Activated CD8-positive, alpha-beta memory T cell treated with anti-CD3 and anti-CD28 coated beads for 48 hours (primary cell): ENCODE measurements at places on chromosomes 2 and 18.

- no peak for DNase-seq
These were observed 29.3 kb downstream of the DDX1 start for GRCh38 chr2:15620857-15621471.

- DNase-seq: no peak
These were observed 22.4 kb upstream of the CCBE1 start for GRCh38 chr18:59719544-59720181.

DNA sequence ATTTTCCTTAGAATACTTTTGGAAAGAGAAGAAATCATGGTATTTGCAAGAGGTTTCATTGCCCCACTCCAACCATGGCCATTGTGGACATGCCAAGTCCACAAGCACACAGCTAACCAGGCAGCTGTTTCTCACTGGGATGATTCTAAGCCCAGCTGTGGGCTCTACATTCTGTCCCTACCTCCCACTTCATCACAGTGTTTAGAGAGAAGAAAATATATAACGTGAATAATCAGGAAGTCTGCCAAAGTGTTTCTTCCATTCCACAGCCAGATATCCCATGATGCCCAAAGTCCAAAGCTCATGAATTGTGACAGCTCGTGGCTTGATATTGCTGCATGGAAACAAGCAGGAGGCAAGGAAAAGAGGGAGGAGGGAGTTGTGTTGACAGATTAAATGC, 433.7 kb upstream of the GYPC start:
- DNase-seq: no peak

GRCh38 chr2:10301941-10302478, 694 bp upstream of the HPCAL1 start:
- DNase-seq: no peak

GRCh38 chr18:44098551-44099098, 582.1 kb upstream of the SETBP1 start:
- no peak for DNase-seq

GRCh38 chr2:158460632-158461297, 4.0 kb downstream of the PKP4 start:
- no peak for DNase-seq

- no peak for DNase-seq
These were observed 17.6 kb downstream of the MYL12B start for GRCh38 chr18:3279201-3280185.

GRCh38 chr18:33820517-33821371, 242.7 kb downstream of the ASXL3 start:
- DNase-seq: no peak

GRCh38 chr2:106111882-106112571, 82.1 kb downstream of the UXS1 start:
- DNase-seq: no peak

DNA sequence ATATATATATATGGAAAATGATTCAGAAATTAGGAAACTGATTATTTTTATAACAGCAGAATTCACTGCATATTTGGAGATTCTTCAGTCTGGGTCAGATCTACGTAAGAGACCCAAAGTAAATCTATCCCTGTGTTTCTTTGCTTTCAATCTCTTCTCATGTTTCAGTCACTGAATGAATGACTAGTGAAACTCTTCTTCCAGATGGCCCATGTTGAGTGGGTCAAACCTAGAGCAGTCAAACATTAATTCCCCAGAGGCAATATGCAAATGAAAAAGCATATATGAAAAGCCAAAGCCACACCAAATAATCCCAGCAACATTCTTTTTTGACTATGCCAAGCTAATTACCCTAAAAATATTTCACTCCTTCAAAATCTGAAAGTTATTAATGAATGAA, 317.3 kb downstream of the RBM43 start:
- no peak for DNase-seq

- no peak for DNase-seq
These were observed 60.8 kb upstream of the FAM136A start for GRCh38 chr2:70362661-70363060.

- DNase-seq: no peak
These were observed 12.3 kb upstream of the CIB4 start for GRCh38 chr2:26653207-26654060.

DNA sequence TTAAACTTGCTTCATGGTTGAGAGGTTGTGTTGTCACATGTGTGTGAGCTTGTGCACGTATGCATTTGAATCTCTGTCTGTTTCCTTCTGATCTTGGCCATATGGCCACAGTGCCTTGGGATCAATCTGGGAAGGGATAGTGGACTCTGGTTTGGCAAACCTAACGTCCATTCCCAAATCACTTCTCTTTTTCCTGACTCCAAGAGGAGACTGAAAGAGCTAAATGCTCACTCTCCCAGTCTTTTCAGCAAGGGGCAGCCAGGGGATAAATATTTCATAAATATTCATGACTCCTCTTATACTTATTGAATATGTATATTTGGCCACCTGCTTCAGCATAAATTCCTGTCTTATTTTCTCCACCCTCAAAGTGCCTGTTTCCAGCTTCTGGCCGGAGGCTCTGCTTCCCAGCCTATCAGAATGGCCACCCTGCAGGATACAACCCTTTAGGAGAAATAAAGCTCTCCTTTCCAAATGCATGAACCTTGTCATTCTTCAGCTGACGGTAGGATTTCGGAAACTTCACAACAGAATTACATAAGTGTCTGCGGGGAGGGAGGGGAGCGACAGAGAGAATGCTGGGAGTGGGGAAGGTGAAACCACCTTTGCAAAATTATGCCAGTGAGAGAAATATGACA, 112.2 kb upstream of the COPS8 start:
- no peak for DNase-seq

DNA sequence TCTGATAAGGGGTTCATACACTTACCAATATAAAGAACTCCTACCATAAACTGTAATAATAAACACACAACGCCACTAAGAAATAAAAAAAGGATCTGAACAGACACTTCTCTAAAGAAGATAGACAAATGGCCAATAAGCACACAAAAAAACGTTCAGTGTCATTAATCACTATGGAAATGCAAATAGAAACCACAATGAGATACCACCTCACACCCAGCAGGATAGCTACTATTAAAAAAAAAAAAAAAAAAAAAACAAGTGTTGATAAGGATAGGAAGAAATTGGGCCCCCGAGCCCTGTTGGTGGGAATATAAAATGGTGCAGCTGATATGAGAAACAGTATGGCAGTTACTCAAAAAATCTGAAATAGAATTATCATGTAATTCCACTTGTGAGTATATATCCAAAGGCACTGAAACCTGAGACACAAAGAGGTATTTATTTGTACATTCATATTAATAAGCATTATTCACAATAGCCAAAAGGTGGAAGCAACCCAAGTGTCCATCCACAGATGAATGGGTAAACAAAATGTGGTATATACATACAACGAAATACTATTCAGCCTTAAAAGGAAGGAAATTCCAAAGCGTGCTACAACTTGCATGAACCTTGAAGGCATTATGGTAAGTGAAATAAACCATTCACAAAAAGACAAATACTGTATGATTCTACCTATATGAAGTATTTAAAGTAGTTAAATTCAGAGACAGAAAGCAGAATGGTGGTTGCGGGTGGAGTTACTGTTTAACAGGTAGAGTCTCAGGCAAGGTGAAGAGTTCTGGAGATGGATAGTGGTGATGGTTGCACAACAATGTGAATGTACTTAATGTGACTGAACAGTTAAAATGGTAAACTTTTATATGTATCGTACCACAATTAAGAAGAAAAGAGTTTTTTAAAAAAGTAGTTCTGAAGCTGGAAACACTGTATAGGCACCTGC, 17.9 kb downstream of the REV1 start:
- DNase-seq: no peak

GRCh38 chr2:169452080-169452479, 27.2 kb upstream of the BBS5 start:
- DNase-seq: no peak

- DNase-seq: no peak
These were observed 39.7 kb downstream of the ANXA4 start for GRCh38 chr2:69781321-69782248.

DNA sequence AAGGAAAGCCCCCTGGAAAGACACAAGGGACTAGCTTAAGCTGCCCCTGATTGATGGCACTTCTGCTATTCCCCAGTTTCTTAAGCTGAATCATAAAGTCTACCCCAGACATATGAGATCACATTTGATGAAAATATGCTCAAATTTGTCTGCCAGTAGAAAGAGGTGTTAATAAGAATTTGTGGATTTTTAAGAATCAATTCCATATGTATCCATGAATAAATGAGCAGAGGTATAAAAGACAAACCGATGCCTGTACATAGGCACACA, 119.9 kb downstream of the CCBE1 start:
- DNase-seq: no peak

DNA sequence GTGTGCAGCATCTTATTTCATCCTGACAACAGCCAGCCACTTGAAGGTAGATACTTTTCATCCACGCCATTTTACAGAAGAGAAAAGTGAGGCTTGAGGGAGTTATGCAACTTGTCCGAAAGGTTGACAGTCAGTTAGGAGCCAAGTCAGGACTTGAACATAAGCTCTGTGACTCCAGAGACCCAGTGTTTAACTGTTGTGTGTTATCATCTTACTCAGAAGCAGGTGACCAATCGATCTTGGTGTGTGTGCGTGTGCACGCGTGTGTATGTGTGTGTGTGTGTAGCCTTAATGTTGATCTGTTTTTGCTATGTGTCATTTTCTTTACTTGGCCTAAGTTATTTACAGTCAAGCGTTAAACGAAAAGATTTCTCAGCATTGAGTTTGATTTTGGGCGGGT, 22.0 kb downstream of the DRC1 start:
- no peak for DNase-seq

- DNase-seq: no peak
These were observed 171.3 kb downstream of the THADA start for GRCh38 chr2:43424262-43425207.

GRCh38 chr2:101696272-101697123, 1.0 kb upstream of the MAP4K4 start:
- DNase-seq: no peak

DNA sequence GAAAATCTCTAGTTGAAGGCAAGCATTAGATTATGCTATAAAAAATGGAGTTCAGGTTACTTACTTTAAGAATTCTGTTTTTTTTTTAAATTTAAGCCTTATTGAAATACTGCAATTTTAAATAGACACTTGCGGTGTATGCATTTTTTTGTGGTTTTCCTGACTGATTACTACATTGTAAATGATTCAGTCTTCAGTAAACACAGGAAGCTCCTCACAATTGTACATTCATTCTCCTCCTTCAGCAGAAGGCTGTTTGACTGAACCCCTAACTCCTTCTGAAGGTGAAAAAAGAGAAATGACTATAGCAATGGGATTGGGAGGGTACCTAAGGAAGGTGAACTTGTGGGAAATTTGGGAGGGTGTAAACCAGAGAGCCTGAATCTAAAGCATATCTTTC, 136.1 kb downstream of the GCA start:
- no peak for DNase-seq

DNA sequence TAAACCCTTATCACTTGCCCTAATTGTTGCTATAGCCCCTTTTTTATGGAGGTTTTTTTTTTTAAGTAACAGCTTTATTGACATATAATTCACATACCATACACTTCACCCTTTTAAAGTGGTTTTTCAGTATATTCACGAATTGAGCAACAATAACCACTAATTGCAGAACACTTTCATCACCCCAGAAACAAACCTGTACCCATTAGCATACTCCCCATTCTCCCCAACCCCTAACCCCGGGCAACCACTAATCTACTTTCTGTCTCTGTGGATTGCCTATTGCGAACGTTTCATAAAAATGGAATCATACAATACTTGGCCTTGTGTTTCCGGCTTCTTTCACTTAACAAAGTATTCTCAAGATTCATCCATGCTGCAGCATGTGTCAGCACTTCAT, 213.6 kb downstream of the ATAD2B start:
- DNase-seq: no peak

DNA sequence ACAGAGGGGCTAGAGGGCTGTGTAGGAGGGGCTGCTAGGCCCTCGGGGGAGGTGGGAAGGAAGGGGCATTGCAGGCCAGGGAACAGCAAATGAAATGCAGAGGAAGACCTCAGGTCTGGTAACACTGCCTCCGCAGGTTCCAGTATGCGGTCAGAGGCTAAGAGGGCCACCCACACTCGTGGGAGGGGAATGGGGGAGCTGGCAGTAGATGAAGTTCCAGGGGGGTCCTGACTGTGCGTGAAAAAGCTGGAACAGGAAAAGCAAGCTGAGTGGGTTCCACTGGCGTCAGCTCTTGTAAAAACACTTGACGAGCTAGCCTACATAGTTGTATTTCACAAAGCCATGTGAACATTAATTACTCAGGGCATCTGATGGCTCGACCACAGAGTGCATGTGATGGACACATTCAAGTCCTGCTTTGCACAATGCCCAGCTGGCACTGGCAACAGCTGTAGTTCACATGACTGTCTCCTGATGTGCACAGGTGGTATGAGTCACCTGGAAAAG, 29.0 kb upstream of the PTPN4 start:
- no peak for DNase-seq

- DNase-seq: no peak
These were observed 72.2 kb downstream of the CRIM1 start for GRCh38 chr2:36427790-36428243.

- no peak for DNase-seq
These were observed 105.9 kb upstream of the RBBP8 start for GRCh38 chr18:22827216-22827615.

DNA sequence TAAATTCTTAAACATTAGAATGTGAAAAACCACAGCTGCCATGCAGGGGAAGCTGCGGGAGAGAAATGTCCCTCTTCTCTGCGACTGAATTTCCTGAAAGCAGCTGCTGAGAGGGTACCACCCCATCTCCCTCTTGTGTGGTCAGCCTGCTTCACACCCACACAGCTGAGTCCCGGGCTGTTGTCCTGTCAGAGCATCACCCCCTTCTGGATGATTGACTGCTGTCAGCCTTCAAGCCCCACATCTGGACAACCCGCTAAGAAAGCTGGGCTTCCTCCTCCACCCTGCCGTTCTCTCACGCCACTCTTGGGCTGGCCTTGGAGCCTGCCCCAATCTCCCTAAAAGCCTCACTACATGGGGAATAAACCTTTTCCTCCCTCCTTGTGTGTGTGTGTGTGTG, 26.0 kb downstream of the SH3YL1 start:
- no peak for DNase-seq

DNA sequence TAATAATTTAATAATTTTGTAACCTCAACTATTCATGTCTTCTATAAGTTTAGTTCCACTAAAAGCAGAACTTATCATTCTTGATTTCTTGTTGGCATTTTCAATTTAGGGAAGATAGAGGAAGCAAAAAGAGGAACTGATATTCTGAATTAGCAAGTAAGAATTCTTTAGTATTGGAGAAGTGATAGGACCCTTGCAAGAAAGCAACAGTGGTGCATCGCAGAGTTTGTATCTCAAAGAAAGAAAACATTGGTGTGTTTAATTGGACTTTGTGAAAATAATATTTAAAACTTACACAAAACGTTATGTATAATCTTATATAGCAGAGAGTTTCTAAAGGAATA, 36.5 kb upstream of the TNFRSF11A start:
- DNase-seq: no peak

DNA sequence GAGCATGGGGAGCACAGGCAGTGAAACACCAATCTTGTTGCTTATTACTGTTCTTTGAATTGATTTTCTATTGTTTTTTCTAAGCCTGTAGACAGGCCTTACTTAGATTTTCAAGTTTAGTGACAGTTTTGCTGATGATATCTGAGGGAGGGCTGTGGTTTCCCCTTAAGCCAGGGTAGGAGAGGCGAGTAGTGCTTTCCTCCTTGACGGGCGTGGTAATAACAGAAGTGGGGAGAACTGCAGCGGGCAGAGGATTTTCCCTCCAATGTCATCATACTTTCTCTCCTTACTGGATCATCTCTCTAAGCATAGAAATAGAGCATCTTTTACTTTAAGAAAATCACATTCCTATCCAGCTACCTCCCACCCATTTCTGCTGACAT, 314.4 kb downstream of the ALK start:
- DNase-seq: no peak

- no peak for DNase-seq
These were observed 646 bp downstream of the ALS2 start for GRCh38 chr2:201779901-201780673.

GRCh38 chr2:70450641-70451250, 102.9 kb downstream of the TGFA start:
- DNase-seq: no peak
